LHCN-M2 (cell line): ENCODE measurements at places on chromosomes 7 and 10. TPM values are rescaled to one million over a fixed set of nuclear protein-coding genes. Genes with fewer than 3 reads are reported as not detected.

GRCh38 chr10:96614515-96614914 lies 27.7 kb upstream of the TM9SF3 start:
- DNase-seq, result peak; percentile 96

- no peak for DNase-seq
These were observed 470.8 kb upstream of the ADARB2 start for GRCh38 chr10:2208106-2208505.

BRI3 gene
- total RNA-seq, result 49.6 and 67.6 TPM in 2 replicates

DNA sequence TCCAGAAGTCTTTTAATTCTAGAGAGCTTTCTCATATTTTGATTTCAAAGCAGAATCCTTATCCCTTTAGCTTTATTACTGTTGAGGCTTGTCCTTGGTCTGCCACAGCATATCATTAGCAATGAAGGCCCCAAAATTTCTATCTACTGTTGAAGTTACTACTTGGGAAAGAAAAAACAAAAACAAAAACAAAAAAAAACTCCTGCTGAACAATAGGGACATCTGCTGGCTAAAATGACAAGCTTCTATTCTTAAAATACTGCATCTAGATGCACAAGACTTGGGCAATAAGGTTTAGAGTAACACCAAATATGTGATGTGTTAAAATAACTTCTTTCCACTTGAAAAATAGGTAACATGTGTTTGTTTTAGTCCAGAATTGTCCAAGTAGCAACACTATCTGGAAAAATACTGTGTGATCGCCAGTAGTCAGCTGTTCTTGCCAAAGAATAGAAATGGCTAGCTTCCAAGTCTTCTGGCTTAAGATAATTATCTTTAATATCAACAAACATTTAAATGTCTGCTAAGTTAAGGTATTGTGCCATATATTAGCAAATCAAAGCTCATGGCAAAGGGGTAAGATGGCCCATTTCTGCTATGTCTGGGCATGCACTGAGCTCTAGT lies 3.8 kb upstream of the DMTF1 start:
- peak; percentile 59 for DNase-seq

GRCh38 chr7:322111-322671 lies 32.2 kb downstream of the FOXL3 start:
- DNase-seq, result peak; percentile 18

UTF1 gene
- total RNA-seq, result not detected in 2 replicates

PFKFB3 gene
- 19.7 and 23.3 TPM in 2 replicates for total RNA-seq

GRCh38 chr7:43865277-43865676 lies 4.0 kb downstream of the MRPS24 start:
- no peak for DNase-seq

MEST gene
- 197 and 202 TPM in 2 replicates for total RNA-seq

DNA sequence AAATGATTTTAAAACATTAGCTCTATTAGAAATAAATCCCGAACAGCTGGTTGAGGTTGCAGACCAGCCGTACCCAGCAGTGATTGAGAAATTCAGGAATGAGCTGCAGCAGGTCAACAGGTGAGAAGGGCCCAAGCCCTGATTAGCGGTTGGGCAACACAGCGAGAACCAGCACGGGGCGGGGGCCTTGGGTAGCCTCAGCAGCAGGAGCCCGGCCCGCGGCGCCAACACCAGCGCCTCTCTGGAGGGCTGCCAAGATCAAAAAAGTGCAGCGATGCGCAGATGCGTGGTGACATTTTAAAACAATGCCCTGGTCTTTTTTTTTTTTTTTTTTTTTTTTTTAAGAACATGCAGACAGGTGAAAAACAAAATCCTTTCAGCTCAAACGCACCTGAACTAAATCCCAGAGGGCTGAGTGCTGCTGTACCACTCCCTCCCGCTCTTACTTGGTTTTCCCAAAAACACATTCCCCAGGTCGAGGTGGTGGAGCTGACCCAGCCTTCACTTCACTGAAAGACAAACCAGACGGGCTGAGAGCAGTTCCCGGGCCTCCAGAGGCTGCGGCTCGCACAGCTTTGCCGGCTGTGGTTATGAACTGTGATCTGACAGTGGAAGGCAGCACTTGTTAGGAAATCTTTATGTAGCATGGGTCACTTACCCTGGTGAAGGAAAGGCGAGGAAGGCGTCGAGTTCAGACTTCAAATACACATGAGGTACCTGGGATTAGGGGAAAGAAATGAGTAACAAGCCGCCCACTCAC lies 579.4 kb downstream of the SDK1 start:
- DNase-seq, result no peak

DNA sequence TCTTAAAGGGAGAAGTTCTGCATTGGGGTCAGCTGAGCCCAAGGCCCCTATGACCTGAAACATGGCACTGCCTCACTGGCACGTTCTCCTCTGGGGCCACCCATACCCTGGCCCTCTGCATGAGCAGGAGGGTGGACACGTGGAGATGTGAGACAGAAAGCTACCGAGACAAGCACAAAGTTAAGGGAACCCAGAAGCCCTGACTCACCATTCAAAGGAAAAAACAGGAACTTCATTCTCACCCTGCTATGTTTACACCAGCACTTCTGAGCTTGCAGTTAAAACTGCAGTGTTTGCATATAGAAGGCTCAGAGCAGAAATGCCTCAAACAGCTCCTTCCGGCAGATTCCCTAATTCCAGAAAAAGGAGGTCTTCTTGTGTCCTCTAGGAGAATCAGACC lies 41.7 kb downstream of the DENND11 start:
- DNase-seq, result no peak

DNA sequence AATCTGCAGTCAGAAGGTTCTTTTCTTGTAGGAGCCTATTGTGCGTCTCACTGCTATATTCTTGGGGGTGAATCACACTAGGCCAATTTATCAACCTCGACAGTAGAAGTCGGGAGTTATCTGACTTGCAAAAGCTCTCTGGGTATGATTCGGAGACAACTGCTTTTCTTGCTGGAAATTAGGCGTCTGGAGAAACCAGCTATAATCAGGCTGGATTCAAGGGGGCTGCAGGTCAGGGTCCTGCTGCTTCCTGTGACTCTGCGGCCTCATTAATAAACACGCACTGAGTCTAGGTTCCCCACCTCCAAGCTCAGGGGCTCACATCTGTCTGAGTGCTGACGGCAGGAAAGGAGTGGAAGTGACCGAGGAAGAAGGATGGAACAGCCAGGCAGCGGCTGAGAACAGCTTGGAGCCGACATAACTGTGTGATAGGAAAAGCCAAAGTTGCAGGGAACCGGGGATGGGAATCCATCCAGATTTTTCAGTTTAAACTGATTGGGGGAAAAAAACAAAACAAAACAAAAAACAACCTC lies 184.6 kb downstream of the FANK1 start:
- DNase-seq, result no peak

GIMAP2 gene
- 2.6 and 3.4 TPM in 2 replicates for total RNA-seq

SGCE gene
- total RNA-seq, result 92.1 and 138 TPM in 2 replicates

DNA sequence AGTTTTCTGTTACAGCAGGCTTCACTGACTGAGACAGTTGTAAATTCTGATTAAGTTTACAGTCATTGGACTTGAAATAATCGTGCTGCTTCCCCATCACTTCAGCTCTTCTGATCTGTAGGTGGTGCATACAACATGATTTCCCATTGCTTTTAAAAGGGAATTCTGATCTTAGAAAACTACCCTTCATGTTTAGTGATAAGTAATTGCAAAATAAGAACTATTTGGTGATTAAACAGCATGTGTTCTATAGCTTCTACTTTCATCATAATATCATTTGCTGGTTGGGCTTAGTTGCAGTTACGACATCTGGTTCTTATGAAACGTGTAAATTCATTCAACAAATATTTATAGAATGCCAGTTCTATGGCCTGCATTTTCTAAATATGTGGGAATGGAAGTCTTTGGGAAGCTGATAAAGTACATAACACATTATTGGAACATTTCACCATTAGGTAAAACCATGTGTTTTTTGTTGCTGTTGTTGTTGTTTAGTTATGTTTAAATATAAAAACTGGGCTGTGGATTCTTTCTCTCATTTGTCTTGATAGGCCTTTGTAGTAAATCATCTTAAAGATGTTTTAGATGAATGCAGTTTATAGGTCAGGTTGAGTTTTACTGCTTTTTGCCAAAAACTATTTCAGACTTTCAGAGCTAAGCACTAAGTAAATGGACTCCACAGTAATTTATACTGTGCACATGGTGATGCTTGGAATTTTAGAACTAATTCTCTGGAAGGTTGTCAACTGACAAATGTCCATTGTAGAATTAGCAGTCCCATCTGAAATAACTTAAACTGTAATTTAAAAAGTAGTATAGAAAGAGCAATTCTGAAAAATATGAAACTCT lies 13.1 kb downstream of the GNAI1 start:
- DNase-seq, result peak; percentile 87
